ENCODE measurements at places on chromosomes 16 and 17.

- DNase-seq = no peak
Observed at GRCh38 chr16:4706871-4707270, 13.5 kb downstream of the NUDT16L1 start.

DNA sequence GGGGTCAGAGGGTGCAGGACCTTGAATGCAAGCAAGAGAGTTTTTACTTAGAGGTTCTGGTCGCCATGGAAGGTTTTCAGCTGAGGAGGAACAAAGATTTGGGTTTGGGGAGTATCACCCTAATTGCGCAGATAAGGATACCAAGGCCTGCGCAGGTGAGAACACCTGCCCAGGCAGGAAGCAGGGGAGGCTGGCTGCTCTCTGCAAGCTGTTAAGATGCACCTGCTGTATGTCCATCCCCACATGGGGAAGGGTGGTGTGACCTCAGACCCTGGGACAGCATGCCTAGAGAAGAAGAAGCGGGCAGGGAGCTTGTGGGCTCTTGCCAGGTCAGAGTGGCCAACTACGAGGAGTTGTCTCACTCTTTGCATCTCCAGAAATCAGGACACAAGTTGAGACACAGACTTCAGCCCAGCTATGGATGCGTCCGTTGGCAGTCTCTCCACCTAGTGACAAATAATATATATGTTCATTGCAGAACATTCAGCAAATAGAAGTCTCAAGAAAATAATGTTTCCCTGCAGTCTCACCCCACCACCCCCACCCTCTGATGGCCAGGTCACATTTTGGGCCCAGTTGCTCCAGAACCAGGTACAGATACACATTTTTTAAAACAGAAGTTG lies 77.7 kb downstream of the SREBF1 start:
- DNase-seq = no peak

- no peak for DNase-seq
Observed at GRCh38 chr17:79919164-79919585, 79.9 kb upstream of the CBX4 start.

DNA sequence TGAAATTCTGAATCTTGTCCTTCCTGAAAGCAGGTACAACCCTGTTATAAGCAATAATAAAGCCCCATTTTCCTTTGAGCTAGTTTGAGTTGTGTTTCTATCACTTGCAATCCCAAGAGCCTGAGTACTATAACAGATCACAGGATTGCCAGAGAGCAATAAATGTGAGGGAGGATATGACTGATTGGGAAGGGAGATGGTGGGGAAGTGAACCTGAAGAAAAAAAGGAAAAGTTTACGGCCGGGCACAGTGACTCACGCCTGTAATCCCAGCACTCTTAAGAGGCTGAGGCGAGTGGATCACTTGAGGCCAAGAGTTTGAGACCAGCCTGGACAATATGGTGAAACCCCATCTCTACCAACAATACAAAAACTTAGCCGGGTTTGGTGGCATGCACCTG lies 80.4 kb downstream of the COX10 start:
- DNase-seq = no peak

- DNase-seq = no peak
Observed at GRCh38 chr17:19940722-19941464, 36.7 kb downstream of the AKAP10 start.
